Ureter (tissue), 1 donor: ENCODE measurements at places on chromosomes 1 and 21. TPM values are rescaled to one million over a fixed set of nuclear protein-coding genes. Genes with fewer than 3 reads are reported as not detected.

DNA sequence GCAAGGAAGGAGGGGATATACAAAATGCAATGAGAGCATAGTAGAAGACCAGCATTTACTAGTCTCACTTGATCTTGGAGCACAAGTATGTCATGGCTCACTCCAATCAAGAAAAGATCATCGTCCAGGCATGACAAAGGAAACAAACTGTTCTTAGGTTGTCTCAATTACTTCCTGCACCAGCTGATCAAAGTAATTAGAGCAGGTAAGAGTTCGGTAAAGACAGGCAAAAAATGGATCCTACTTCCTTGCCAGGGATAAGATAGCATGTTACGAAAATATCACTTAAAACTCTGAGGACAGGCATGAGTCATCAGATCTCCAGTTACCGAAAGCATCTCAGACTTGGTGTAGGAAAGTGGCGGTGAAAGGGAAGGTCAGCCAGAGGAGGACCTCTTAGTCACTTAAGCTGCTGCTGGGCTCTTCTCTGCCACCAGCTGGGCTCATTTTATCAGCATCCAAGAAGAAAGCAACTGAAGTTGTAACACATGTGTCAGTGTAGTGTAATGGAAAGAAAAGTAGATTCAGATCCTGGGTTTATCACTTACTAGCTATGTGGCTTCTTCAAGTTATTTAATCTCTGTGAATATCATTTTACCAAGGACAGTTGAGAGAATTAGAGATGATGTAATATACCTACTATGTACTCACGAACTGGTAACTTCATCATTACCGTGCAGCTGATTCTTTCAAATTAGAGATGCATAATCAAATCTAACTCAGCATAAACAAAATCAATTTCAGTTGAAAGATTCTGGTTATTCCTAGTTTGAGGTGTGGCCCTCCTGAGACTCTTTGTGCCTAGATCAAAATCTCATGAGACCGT, 46.8 kb downstream of the XCL1 start:
- DNase-seq: peak; percentile 48

DNA sequence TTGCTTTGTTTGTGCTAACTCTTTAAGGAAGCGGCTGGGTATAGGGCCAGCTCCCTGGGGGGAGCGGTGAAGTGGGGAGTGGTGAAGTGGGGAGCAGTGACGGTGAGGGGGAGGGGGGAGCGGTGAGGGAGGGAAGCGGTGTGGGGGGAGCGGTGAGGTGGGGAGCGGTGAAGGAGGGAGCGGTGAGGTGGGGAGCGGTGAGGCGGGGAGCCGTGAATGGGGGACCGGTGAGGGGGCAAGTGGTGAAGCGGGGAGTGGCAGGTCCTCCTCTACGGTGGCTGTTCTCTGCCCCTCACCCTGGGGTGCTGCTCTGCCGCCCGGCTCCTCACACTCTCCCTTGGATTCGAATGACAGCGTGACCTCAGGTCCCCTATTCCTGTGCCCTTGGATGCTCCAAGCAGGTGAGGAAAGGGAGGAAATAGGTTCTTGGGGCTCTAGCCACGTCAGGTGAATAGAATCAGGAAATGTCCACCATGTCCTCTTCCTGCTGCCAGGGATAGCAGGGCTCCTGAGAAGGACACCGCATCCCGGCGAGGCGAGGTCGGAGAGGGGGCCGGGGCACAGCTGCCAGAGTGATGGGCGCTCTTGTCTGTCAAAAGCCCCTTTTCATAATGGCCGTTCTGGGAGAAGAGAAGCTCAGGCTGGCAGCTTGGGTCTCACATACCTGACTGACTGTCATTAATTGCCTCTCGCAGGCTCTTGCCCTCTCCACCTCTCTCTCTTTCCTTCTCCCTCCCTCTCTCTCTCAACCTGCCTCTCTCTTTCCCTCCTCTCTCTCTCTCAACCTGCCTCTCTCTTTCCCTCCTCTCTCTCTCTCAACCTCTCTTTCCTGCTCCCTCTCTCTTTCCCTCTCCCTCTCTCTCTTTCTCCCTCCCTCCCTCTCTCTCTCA, 134.2 kb downstream of the PGBD5 start:
- DNase-seq: no peak

DNA sequence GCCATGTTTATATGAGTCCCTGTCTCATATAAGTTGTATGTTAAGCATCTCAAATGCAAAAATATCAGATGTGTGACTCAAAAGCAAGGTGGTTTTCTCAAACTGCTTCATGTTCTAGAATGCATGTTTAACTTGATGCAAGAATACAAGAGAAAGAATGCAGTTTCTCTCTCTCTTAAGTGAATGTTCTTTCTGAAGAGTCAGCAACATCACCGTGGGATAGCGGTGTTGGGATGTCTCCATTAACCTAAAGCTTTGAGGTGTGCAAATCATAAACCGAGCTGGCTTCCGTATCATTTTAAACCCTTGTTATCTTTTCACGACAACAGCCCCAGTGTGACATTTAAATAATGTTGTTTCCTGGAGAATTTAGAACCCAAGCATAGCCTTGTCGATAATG, 48.4 kb upstream of the TARBP1 start:
- DNase-seq: no peak

GRCh38 chr1:19081218-19081893, 124.9 kb upstream of the IFFO2 start:
- DNase-seq: peak; percentile 77

RSPO1 gene
- 1.3 TPM for total RNA-seq

LRRC39 gene
- 1.8 TPM for total RNA-seq
